ENCODE measurements at places on chromosomes 4 and X. TPM values are rescaled to one million over a fixed set of nuclear protein-coding genes. Genes with fewer than 3 reads are reported as not detected.

The CITED1 gene
- total RNA-seq = not detected

DNA sequence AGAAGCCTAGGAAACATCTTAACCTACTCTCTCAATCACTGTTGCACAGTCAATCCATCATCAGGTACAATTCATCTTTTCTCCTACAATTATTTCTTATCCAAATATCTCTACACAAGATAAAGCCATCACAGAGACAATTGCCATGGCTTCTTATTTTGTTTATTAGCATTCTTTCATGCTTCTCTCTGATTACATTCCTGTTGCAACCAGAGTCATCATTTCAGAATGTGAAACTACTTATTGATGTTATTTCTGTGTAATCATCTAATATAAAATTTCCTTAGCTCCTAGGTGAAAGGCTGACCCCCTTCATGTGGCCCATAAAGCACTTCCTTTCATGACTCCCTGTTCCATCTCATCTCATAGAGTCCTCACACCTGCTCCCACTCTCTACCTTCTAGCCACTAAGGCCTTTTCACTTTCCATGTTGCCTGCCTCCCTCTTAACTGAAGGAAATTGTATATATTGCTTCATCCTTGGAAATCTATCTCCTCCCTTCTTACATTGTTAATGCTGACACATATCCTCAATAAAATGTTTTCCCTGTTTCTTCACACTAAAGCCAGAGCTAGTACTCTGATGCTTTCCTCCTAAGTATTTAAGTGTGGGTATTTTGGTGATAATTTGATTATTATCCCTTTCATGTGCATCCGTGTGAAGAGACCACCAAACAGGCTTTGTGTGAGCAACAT, 829.9 kb downstream of the FAT4 start:
- peak; percentile 16 for DNase-seq

GRCh38 chr4:74724979-74725378, 69.3 kb downstream of the BTC start:
- peak; percentile 2 for DNase-seq

DNA sequence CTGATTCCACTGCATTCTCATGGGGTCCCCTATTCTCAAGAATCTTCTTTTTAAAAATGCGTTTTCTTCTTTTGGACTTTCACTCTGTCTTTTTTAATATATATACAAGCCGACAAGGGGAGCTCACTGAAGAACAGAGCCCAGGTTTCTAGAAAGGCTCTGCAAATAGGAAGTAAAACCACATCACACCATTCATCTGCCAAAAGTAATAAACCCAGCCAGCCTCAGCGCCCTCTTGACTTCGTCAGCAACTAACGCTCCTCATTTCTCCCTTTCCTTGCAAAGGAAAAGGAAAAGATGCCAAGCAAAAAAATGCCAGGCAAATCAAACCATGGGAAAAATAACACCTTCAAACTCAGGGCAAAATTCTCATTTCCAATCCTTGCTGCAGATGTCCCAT, 136.4 kb downstream of the HHIP start:
- peak; percentile 6 for DNase-seq

DNA sequence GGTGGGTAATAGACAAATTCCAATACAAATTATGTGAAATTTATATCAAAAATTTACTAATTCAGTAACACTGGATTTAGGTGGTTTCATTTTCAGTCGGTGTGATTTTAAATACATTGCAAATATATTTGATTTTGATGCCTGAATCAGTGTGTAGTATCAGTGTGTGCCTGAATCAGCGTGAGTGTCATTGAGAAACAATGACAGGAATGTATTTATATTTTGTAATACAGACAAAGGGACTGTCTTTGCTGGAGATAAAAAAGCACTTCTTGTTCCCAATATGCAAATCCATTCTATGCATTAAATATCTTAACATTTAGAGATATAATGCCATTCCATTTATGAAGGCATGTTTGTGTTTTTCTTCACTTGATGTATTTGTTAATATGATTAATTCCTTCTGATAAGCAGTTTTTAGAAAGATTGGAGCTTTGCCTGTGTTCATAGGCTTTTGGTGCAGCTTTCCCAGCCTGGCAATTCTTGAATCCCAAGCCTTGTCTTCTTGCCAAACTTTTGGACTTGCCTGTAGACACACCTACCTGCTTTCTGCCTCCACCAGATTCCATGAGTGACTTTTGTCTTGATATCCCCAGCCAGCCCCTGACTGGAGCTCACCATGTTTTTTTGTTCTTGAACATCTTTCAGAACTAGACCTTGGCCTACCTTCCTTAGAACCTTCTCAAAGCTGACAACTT, 243.8 kb downstream of the ADGRL3 start:
- no peak for DNase-seq

- DNase-seq = no peak
These were observed 69.6 kb upstream of the ATXN3L start for GRCh38 chrX:13389501-13389900.

GRCh38 chrX:73577361-73577760, 14.4 kb downstream of the CHIC1 start:
- DNase-seq = peak; percentile 91

The ART3 gene
- total RNA-seq = not detected

The IGFBP7 gene
- total RNA-seq = 951 TPM

- DNase-seq = peak; percentile 90
These were observed 100.2 kb downstream of the LNX1 start for GRCh38 chr4:53490965-53491622.

DNA sequence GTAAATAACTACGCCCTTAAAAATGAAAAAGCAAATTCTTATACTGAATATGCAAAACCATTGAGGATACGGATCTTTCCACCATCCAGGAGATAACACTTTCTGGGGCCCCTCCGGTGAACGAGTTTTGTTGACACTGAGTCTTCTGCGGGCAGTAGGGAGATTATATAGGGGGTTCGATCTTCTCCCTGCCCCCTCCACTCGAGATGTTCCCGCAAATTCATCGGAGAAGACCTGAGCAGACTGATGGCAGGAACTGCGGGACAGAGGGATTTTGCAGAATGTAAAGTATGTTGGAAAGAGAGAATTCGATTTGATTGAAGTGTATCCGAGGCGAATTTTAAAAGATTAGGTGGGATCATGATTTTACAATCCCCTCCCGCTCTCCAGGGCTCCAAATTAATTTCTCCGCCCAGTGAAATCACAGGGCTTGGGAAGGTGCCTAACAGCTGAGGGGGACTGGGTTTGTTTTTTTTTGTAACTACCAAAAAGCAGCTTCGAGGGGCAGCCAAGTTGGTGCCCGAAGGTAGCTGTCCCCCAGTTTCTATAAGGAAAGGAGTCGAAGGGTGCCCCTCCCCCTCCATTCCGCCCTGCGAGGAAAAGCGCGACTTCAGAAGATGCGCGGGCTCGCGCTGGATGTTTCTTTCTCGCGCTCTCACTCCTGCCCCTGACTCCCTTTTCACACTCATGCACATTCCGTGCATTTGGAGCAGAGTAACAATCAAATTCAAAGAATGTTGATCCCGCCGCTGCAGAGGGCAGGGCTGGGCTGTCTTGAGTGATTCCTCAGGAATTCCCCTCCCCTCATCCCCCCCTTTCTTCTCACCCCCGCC, 1.2 kb downstream of the TMEM255A start:
- peak; percentile 20 for DNase-seq

DNA sequence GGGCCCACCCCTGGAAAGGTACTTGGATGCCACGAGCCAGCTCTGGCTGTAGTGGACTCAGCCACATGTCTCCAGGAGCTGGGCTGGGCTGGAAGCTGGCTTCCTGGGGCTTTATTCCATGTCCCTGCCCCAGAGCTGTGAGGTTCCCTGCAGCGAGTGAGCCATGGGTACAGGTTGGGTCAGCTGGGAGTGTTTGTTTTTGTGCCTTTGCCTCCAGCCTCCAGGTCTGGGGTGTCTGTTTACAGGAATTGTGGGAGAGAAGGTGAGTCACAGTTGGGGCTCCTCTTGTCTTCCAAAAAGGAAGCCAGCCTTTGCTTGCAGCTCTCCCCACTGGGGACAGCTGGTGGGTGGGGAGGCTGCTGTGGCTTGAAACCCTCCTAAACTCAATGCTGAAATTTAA, 21.5 kb downstream of the SORCS2 start:
- DNase-seq = no peak

The CC2D2A gene
- total RNA-seq = 19.5 TPM

DNA sequence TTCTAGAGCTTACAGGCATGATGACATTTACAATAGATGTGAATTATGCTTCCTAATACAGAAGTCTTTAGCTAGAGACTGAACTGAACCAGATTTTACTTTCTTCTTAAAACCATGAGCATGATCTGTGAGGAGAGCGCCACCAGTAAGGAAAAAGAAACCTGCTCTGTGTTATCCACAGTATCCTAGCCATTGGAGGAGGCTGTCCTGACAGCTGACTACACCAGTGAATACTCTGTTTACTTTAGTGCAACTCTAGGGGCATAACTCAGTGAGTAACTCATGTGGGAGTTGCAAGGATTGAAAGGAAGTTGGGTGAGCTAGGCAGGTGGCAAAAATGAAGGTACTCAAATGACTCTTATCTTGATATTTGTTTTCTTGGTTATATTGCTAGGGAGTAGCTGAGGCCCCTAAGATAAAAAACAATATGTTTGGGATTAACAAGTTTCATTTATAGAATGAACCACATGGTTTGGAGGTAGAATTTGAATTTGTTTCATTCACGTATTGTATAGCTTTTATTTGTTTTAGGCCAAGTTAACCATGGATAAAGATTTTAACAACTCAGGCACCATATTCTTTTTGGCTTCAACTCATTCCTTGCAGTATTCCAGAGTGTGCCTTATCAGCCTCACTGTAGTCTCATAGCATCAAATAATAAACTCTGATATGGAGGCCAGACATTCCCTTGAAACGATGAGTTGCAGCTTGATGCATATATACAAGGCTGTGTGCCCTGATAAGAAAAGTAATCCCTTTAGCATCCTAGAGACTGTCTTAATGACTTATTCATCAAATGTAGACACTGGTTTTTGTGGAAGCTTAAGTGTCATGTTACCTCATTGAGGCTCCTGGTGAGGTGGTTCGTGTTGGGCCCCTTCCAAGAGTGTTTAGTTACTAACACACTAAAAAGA, 2.5 kb downstream of the BMP3 start:
- no peak for DNase-seq

DNA sequence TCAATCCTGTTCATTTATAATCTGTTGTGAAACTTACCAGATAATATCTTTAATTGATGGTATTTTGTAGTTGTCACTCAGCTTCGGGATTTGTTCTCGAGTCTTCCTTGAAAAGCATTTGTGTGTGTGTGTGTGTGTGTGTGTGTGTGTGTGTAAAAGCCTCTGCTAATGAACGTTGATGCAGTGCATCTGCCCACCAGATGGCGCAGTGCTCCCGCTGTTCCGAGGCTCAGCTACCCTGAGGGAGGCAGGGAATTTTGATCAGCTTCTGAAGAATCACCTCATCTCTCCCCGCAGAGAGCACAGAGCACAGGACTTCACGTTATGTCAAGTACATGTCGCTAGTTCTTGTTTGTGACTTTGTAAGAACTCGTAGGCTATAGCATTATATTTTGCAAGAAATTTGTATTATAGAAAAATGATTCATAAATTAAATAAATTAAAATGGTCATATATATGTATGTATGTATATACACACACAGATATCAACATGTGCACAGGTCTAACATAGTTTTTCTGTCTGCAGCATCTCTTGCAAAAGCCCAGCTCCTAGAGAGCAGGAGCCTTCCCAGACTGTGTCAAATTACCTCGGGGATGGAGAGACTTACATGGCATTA, 316.7 kb upstream of the IGFBP7 start:
- peak; percentile 78 for DNase-seq

The NPY2R gene
- not detected for total RNA-seq

The WDR1 gene
- 471 TPM for total RNA-seq

The PJA1 gene
- total RNA-seq = 25.2 TPM

DNA sequence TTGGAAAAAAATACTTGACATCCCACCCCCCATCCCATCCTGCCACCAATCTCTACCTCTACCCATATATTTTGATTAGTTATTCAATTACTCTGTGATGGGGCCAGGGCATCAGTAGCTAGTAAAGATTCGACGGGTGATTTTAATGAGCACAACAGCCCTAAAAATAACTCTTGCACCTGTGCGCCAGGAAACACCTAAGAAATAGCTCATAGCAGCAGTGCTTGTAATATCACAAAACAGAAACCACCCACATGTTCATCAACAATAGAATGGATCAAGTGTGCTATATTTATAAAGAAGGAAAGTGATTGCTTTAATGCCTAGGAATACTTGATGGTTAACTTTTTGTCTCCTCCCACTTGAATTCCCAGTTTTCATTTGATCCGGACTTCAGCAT, 225.6 kb upstream of the LCORL start:
- DNase-seq = no peak

The SPARCL1 gene
- not detected for total RNA-seq

- DNase-seq = no peak
These were observed 18.1 kb downstream of the CCSER1 start for GRCh38 chr4:90145319-90145718.

Measured in GM23248 (cell line).